ENCODE measurements at places on chromosomes 1 and 21.

DNA sequence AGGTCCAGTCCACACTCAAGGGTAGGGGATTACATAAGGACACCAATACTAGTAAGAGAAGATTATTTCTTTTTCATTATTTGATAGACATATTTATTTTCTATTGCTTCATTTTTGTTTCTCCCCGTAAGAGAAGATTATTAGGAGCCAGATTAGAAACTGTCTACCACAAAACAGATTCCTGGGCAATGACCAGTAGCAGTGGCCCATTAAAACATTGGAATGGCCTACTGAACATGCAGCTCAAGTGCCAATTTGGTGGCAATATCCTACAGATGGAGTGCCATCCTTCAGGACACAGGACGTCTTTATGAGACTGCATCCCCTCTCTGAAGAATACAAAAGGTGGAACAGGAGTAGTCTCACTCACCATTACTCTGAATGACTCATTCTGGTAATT, 34.0 kb upstream of the ARHGAP29 start:
- no peak for DNase-seq

- DNase-seq: peak; percentile 82
These were observed 1.0 kb upstream of the S100B start for GRCh38 chr21:46605767-46606426.

GRCh38 chr1:43463479-43463878, 9.7 kb upstream of the HYI start:
- DNase-seq: no peak

GRCh38 chr1:77513839-77514763, 168.4 kb downstream of the ZZZ3 start:
- peak; percentile 8 for DNase-seq

DNA sequence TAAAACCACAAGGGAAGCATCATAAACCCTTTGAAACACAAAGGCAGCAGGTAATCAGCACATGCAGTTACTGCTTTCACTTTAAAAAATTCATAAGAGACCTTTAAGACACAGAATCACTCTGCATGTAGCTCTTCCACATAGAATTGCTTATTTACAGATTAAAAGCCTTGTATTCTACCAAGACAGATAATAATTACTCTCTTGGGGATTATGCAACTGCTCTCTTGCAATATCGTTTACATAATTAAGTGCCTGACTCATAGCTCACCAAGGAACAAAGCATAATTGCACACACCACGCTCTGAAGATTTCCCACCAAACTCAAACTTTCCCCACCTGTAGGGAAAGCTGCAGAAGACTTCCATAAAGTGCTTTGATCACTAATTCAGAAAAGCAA, 87.9 kb downstream of the VAV3 start:
- peak; percentile 76 for DNase-seq

DNA sequence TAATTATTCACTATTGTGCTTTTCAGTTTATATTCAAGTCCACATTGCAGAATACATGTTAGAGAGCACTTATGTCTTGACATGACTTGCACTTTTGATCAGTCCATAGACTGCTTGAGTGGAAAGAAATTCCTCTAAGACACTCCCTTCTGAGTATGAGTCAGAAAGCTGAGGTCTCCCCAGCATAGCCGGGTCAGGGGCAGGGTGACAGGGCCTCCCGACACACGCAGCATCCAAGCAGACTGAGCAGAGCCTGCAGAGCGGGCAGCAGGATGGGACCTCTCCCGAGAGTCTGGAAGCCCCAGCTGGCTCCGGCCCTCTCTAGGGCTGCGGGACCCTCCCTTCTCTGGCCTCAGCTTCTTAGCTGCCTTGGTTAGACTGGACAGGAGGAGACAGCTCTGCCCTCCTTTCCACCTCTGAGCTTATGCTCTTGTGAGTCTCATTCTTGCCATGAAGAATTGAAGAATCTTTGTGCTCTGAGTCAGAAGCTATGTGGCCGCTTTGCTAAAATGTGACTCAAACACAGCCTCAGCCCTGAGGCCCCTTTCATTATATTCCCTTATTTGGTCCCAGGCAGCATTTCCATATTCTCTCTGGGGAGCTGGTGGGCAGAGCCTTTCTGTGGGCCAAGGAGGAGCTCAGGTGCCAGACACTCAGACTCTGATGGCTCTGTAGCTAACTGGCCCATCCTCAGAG, 11.2 kb upstream of the CAPN2 start:
- DNase-seq: peak; percentile 75

DNA sequence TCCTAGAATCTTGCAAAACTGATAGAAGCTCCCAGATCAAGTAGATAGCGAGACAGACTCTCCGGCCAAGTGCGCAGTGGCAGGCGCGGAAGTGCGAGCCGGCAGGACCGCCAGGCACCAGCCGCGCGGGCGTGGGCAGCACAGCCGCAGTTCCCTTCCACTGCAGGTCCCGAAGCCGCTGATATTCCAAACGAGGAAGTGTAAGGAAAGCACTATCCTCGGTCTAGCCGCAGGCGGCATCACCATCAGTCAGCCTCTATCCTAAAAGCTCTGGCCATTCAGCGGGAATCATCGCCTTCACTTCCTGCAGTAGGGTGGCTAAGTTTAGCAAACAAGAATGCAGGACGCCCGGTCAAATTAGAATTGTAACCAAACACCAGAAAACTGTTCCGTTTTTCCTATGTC, 710 bp downstream of the GLRX2 start:
- peak; percentile 90 for DNase-seq

- peak; percentile 87 for DNase-seq
These were observed 12.1 kb upstream of the NES start for GRCh38 chr1:156689035-156689952.

DNA sequence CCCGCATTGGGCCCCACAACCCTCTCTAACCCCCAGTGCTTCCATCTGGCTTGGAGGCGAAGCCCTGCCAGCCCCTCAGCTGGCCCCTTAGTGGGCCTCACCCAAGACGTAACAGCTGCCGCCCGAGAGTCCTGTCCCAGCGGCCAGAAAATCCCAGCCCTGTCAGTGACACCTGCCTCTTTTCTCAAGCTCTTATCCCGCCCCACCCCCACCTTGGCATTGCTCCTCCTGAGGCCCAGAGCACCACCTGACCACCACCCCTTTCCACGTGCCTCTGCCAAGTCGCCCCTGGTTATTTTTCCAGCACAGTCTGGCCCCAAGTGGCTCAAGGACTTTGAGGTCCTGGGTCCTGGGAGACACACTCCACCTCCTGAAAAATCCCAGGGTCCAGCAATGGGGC, 5.9 kb upstream of the CTRC start:
- DNase-seq: no peak

DNA sequence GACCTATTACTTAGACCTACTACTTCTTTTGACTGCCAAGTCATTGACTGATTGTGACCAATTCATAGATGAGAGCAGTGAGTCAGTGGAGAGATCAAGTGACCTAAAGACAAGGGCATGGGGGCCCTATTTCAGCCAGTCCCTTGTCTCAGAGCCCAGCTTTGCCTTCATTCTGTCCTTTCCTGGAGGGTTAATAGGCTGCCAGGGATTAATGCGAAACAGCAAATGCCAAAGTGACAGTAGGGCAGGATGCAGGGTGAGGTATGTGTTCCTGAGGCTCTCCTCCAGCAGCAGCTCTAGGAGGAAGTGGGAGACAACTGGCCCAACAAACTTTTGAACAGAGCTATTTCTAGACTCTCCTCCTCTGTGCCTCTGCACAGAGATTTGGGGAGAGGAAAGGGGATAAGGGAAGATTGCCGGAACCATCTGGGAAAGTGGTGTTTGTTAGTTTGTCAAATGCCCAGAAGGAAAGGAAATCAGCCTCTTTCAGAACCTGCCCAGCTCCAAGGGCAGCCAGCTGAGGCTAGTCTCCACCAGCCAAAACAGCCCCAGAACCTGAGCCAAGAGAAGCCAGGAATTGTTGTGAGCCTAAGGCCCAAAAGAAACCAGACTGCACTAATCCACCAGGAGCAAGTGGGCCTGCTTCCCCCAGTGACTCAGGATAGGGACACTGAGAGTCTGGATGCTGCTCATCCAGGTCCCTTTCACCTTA, 4.9 kb upstream of the S100A3 start:
- peak; percentile 67 for DNase-seq

DNA sequence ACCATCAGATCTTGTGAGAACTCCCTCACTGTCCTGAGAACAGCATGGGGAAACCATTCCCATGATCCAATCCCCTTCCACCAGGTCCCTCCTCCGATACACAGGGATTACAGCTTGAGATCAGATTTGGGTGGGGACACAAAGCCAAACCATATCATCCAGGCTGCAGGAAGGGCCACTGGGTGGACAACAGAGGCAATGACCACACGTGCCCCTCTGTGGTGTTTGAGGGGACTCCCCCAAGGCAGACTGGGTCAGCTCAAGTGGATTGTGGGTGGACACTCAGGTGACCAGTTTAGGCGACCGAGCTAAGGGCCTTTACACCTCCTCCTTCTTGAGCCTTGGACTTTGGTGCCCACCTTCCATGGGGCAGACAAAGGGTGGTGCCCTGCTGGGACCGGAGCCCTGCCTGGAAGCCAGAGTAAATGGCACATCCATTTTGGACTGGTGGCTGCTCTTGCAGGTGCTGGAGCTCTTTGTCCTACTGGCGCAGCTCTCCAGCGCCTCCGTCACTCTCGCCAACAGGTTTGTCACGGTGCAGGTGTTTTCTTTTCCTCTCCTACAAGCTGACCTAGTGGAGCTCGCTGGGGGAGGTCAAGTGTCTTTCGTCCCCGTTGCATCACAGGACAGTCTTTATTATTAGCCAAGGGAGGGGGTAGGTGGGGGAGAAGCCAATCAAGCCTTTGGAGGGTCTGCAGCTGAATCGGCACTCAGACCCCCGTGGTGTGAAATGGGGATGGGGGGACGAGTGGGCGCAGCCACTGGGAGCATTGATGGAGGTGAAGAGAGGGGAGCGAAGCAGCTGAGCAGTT, 37.6 kb downstream of the CRYAA start:
- DNase-seq: no peak

DNA sequence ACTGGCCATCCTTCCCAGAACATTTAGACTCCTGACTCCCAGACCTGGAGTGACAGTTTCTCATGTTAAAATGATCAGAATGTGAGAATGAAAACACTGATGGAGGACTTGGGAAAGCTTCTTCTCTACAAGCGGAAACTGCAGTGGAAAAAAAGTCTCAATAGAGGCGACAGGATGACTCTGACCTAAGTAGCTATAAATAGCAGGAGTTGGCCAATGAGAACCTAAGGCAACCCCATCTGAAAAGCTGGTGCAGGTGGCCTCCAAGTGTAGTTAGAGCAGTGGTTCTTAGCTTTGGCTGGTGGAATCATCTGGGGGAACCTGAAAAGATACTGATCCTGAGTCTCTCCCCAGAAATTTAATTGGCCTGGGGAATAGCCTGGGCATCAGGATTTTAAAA, 44.2 kb upstream of the EXOSC10 start:
- DNase-seq: no peak

DNA sequence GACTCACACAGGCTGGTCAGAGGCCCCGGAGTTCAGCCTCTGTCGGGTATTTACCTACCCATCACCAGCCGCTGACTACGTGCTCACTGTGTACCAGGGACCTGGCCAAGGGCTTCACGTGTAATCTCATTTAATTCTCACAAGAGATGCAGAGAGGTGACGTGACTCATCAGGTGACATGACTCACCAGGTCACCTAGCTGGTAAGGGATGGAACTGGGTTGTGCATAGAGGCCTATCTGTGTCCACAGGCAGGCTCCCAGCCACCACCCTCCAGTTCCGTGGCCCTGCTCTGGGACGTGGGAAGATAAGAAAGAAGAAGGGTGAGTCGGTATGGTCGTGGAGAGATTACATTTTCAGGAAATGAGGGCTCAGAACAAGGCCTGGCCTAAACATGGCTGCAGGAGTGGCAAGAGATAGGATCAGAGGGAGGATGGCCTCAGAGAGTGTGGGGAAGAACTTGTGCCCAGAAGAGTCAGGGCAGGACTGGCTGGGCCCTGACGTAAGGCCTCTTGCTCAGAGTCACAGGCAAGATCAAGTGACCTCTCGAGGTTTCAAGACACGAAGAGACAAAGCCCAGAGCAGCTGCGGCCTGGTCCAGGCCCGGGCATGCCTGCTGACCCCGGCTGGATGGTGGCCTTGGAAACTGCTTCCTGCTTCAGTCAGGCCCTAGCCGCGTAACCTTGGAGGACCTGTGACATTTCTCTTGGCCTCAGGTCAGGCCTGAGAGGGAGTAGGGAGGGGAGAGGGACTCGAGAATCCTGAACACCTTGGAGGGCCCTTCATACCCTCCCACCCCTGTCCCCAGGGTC, 52.7 kb upstream of the WASF2 start:
- DNase-seq: peak; percentile 28

DNA sequence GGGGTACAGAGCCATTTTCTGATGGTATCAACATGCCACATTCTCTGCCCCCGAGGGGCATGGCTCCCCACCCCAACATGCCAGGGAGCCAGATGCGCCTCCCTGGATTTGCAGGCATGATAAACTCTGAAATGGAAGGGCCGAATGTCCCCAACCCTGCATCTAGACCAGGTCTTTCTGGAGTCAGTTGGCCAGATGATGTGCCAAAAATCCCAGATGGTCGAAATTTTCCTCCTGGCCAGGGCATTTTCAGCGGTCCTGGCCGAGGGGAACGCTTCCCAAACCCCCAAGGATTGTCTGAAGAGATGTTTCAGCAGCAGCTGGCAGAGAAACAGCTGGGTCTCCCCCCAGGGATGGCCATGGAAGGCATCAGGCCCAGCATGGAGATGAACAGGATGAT, 50.6 kb downstream of the ACP6 start:
- DNase-seq: no peak

DNA sequence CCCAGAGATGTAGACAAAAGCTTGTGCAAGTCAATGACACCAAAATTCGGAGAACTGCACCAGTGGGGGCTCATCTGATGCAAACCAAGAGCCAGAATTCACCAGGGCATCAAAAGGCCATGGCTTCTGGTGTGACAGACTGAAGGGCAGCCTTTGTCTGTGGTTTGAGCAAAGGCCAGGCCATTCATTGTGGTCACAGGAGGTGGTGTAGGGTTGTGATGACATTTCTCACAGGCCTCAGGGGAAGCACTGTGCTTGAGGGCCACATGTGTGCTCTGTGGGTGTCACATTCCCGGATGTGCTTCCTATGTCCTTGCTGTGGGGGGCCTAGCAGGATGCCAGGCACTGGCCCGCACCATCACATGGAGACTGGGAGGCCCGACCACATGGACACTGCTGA, 22.5 kb upstream of the KCNE1 start:
- DNase-seq: no peak

- DNase-seq: no peak
These were observed 94.2 kb upstream of the L1TD1 start for GRCh38 chr1:62100442-62100841.

GRCh38 chr1:28091043-28091781, 2.8 kb upstream of the EYA3 start:
- DNase-seq: peak; percentile 85

DNA sequence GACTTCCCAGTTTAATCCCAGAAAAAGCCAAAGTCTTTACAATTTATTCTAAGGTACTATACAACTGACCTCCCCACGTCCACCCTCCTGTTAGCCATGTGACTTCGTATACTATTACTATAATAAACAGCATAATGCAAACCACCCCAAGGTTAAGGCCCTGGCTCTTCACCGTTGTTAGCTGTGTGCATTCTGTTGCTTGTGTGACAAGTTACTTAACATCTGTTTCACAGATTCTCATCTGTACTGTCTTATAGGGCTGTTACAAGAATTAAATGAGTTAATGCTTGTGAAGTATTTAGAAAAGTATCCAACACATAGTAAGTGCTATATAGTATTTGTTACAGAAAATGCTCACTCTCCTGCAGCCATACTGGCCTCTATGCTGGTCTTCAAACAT, 15.7 kb downstream of the WARS2 start:
- no peak for DNase-seq

GRCh38 chr1:11648039-11648438, 6.2 kb downstream of the FBXO2 start:
- DNase-seq: no peak

All from suppressor macrophage treated with lipopolysaccharide for 1 hour (primary cell).